Stimulated activated CD8-positive, alpha-beta memory T cell treated with anti-CD3 and anti-CD28 coated beads, Interleukin-15, amount 100 ng/mL, for 4 hours (primary cell): ENCODE measurements at places on chromosomes 7 and 10.

- DNase-seq: no peak
Measured at GRCh38 chr7:36071605-36072004, 81.4 kb upstream of the EEPD1 start.

DNA sequence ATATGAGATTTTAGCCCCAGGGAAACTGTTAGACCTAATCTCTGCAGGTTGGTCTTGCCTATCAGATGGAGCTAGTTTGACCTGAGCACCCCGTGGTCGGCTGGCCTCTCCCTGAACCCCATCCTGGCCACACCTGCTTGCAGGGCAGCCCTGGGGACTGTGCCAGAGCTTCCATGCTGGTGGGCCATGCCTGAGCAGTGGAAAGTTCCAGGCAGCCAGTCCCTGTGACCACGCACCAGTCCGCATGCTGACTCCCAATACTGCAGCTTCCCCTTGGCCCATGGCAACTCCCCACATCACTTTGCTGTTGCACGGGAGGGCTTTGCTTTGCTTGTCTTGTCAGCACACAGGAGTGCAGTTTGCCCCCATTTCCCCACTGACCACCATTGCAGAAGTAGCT is 427.8 kb upstream of the SEMA3D start:
- DNase-seq: no peak

DNA sequence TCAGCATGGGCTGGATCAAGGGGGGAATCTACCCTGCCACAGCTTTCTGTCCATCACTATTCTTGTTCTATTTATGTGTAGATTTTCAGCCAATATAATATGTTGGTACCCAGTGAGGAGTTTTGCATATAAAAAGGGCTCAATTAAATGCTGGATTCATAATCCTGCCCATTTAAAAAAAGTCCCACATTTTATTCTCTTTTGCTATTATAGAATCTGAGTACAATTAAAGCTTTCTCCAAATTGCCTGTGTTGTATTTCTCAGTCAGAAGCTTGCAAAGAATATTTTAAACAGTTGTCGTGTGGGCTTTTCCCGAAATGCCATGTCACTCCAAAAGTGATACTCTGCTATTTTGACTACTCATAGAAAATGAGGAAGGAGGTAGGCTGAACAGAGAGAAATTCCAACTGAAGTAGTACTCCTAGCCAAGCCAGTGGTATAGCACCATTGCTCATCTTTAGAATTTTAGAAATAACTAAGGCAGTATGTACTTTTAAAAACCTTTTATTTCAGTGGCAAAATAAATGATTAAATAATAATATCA is 108.3 kb upstream of the HDAC9 start:
- DNase-seq: no peak

DNA sequence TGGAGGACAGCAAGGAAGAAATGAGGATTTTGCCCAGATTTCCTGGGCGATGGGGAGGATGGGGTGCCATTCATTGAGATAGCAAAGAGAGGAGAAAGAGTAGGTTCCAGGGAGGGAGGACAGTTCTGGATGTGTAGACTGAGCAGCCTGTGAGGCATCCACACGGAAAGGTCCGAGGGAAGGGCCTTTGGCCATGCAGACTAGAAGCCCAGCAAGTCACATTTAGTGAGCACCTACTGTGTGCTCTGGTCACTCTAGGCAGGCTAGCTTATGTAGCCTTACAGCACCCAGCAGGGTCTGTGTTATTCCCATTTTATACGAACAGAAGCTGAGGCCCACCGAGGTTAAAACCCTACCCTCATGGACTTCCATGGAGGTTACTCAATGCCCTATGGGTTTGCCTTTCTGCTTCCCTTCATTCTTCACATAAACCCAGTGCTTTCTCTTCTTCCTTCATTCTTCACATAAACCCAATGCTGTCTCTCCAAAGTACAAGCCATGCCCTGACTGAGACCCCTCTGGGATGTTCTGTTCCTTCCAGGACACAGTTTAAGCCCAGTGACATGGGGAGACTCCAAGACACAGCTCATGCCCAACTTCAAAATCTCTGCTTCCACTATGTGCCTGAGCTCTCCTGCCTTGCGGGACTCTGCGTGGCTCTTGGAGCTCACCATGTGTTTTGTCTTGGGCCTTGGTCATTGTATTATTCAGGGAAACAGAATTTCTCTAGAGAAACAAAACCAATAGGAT is 13.7 kb downstream of the IL2RA start:
- DNase-seq: no peak
